ENCODE measurements at places on chromosomes 5 and 9.
A peak's percentile ranks its signal among the peaks of the same experiment; 100 is the strongest.

DNA sequence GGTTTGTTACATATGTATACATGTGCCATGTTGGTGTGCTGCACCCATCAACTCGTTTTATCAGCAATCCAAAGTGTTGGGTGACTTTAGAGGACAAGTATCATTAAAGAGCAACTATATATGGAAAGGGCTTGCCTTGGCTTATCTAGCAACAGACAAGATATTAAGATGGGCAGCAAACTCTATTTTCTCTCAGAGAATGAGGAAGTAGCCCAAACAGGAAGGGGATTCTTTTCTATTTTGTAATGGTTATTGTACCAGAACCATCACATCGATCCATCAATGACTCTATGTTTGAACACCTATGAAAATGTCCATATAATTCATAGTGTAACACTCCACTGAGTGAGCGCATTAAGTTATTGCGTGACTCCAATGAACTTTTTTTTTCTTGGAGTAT is 260.1 kb upstream of the SLC24A2 start:
- no peak for DNase-seq

DNA sequence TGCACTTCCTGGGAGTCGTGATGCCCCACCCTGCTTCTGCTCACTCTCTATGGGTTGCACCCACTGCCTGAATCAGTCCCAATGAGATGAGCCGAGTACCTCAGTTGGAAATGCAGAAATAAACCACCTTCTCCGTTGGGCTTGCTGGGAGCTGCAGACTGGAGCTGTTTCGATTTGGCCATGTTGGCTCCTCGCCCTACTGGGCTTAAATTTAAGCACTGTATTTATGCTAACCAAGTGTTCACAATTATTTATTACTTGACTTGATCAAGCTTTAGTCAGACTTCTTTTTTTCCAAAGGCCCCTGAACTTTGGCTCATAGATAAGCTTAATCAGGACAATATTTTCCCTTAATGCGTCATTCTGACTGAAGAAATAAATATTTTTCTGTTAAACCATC is 1072.4 kb upstream of the CDH9 start:
- DNase-seq: no peak

GRCh38 chr9:89482056-89482851 is 15.7 kb downstream of the SEMA4D start:
- no peak for DNase-seq

DNA sequence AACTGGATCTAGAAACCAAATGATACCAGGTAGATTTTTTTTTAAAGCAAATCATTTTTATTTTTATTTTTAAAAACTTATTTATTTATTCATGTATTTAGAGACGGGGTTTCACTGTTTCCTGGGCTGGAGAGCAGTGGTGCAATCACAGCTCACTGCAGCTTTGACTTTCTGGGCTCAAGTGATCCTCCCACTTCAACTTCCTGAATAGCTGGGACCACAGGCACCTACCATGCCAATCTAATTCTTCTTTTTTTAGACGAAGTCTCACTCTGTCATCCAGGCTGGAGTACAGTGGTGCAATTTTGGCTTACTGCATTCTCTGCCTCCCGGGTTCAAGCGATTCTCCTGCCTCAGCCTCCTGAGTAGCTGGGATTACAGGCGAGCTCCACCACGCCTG is 41.3 kb upstream of the CDK20 start:
- DNase-seq: no peak

DNA sequence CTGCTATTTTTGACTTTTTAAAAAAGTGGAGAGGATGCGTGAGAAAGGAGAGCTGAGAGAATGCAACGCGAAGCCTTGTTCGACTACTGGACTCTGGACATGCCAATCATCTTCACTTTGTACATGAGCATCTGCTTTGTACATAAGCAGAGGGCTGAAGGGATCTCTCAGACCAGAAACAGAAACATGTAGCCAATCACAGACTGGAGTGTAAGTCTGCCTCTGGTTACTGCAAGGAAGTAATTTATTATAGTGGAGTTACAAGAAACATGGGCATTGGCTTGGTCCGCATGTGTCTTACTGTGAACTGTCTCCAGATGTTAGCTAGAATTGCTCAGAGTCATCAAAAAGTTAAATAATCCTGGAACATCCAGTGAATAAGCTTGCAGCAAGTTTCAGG is 190.0 kb upstream of the GRAMD2B start:
- no peak for DNase-seq

DNA sequence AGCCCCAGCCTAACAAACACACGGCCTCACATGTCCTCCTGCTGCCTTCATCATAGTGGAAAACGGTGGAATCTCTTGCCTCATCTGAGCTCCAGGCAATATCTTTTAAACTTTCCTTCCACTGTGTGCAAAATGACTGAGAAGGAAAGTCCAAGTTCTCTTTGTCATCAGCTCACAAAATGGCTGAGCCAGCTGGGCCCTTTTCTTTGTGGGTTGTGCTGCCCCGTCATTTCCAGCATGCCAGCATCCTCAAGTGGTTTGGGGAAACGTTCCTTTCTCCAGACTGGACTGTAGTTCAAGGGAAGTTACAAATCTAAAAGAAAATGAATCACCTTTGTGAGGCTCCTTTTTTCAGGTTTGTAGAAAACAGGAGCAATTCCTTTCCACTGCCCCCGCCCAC is 171.1 kb upstream of the FSTL4 start:
- no peak for DNase-seq

DNA sequence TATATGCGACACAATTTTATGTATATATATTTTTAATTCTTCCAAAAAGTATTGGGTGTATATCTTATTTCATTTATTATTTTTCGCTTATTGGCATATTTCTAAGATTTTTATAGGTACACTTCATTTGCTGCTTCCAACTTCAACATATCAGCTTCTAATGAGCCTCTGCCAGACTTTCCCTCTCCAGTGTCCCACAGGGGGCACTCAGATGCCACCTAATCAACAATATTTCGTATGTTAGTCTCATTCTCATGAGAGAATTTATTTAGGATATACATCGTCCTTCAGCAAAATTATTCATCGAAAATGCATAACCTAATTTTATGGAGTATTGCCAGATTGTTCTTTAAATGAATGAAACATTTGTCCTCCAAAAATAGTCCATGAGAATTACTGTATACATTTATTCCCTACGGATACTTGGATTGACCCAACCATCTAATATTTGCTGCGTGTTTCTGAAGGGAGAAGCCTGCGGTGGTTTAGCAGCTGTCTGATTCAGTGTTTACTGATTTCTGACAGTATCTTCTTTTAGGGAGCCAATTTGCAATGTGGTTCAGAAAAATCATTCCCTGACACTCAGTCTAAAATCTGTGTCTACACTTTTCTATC is 100.6 kb upstream of the SELENOP start:
- no peak for DNase-seq

DNA sequence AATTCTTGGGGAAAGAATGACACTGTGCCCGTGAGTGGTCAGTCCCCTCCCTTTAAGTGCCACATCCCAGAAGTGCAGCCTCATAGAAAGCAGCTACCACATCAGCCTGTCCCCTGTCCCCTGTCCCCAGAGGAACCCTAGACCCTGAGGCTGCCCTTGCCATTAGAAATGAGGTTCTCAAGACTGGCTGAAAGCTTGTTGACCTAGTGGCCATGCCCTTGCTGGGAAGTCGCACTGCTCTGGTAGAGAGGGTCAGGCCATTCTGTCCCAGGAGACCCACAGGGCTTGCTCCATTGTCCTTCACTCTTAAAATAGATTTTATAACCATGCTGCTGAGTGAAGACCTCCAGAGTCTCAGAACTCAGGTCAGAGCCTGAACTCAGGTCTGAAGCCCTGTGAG is 184.5 kb downstream of the RGS3 start:
- no peak for DNase-seq

DNA sequence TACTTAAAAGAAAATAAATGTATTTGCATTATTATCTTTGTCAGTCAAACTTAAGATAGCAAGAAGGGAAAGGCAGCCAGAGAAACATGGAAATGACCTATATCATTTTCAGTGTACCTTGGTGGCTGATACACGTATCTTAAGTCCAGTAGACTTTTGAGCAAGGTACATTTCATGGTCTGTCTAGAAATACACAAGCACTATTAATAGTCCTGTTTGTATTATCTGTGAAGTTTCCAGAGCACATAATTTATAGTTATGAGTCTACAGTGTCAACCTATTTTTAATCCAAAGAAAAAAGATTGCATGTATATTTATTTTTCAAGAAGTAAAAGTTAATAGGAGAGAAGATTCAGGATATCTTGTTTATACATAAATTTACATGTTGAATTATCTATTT is 95.7 kb downstream of the IZUMO3 start:
- DNase-seq: no peak

DNA sequence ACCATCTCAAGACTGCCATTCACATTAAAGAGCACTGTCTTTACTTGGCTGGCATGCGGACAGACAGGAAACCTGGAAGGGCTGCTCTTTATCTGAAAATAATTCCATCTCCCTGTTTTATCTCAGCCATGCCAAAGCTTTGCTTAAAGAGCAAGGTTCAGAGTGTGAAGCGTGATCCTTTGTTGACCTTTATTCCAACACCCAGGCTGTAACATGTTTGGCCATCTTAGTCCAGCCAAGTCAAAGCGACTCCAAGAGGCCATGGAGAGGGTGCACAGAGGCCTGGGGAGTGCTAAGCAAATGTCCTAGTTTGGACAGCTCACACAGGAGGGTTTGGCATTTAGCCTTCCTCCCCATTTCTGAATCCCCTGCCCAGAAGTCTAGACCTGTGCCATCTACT is 194.7 kb downstream of the PJA2 start:
- no peak for DNase-seq

- DNase-seq: peak; percentile 65
Measured at GRCh38 chr5:172833686-172834414, at the start of gene ERGIC1. Gene ERGIC1 (plus strand): TSS chr5:172834251. CDS start chr5:172834414, 163 bp downstream.

GRCh38 chr9:114238472-114238871 is 83.1 kb downstream of the COL27A1 start:
- DNase-seq: no peak

DNA sequence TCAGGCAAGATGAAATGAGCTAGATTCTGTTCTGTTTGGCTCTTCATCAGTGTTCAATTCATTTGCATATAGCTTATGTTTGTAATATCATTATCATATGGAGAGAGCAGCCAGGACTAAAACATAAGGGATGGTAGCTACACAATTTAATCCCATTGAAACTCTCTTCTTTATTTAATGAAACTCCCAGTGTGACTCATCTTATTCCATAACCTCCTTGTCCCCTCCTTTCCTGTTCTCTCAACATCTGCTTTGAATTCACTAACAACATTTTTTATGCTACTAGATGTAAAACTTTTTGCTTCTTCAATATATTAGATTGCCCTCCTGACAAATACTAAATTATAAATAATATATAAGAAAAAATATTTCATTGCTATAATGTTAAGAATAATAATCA is 1823.4 kb downstream of the MAT2B start:
- DNase-seq: no peak
